ENCODE measurements at places on chromosomes 16 and 17.

DNA sequence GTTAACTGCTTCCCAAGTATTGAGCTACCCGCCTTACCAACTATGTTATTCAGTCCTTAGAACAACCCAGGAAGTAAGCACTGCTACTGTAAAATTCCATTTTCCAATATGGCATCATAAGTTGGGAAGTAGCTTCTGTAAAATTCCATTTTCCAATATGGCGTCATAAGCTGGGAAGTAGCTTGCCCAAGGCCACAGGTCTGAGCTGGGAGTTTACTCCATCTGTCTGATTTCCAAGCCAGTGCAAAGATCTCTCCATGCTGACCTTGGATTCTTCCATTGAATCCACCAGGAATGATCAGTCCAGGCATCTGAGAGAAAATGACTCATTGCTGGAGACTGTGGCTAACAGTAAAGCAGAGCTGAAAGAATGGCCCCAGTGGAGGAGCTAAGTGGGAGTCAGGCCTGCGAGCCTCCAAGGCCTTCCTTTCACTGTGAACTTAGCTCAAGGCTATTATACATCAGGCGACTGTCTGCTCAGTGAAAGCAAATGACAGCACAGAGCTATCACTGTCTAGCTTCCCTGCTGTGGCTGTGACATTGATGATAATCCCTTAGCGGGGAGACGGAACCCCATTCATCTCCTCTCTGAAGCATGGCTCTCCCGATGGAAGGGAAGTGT lies 430.4 kb downstream of the HAPSTR1 start:
- no peak for DNase-seq

- no peak for DNase-seq
These were observed 26.1 kb upstream of the ST6GALNAC2 start for GRCh38 chr17:76611758-76612157.

DNA sequence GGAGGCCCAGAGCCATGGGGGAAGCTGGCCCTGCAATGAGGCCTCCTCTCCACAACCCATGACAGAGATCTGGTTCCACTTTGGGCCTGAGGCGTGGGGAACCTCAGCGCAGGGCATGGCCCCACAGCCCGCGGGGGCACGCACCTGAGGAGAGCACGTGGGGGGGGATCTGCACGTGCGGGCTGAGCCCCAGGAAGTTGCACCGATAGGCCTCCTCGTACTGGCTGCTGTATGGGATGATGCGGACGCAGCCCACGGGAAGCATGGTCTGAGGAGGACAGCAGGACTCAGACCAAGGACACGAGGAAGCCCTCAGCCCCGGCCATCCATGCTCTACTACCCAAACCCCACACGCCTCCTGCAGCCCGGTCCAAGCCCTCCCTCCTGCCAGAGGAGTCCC lies 10.1 kb upstream of the PLD6 start:
- DNase-seq, result no peak

DNA sequence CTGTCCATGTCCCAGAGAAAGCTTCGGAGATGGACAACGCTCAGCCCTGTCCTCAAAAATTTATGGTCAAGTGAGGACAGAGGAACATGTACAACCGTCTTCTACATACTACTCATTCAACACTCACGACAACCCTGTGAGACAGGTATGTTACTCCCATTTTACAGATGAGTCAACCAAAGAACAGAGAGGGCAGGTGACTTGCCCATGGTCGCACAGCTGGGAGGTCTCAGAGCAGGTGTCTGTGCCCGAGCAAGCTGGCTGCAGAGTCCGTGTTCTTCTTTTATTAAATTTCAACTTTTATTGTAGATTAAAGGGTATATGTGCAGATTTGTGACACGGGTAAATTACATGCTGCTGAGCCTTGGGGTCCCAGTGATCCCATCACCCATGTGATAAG lies 5.8 kb upstream of the WFDC1 start:
- no peak for DNase-seq

- DNase-seq, result peak; percentile 90
These were observed 2.3 kb upstream of the MAP2K3 start for GRCh38 chr17:21282231-21282630.

GRCh38 chr16:88558457-88559442 lies 11.5 kb upstream of the ZC3H18 start:
- no peak for DNase-seq

DNA sequence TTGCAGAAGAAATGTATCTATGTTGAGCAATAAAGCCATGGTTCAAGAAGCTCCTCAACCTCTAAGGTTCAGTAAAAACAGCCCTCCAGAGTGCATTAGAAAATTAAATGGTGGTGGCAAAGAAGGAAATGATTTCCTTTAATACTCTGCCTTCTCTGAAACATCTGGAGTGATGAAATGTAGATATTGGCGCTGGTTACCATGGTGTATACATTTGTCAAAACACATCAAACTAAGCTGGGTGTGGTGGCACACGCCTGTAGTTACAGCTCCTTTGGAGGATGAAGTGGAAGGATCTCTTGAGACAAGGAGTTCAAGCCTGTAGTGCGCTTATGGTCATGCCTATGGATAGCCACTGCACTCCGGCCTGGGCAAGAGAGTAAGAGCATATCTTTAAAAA lies 6.0 kb downstream of the CAPNS2 start:
- no peak for DNase-seq

GRCh38 chr16:11203111-11203623 lies 52.8 kb downstream of the SOCS1 start:
- no peak for DNase-seq

- DNase-seq, result no peak
These were observed 314.2 kb downstream of the FOXL1 start for GRCh38 chr16:86892509-86892908.

DNA sequence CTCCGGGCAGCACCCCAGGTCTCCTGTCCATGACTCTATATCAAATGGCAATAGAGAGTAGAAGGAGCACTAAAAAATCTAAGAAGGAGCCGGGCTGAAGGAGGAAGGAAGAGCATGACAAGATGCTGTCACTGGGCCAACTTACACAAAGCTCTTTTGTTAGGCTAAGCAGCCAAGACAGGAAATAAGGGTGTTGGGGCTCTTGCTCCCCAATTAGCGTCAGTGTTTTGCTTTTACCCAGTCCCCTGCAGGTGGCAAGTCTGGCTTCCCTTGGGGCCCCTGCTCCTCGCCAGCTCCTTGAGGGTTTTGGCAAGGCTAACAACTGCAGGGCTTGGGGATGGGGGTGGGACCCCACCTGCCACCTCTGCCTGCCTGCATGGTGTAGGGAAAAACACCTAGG lies 120.5 kb downstream of the CCT6B start:
- DNase-seq, result no peak

- DNase-seq, result no peak
These were observed 34.1 kb upstream of the MMP2 start for GRCh38 chr16:55444754-55445485.

DNA sequence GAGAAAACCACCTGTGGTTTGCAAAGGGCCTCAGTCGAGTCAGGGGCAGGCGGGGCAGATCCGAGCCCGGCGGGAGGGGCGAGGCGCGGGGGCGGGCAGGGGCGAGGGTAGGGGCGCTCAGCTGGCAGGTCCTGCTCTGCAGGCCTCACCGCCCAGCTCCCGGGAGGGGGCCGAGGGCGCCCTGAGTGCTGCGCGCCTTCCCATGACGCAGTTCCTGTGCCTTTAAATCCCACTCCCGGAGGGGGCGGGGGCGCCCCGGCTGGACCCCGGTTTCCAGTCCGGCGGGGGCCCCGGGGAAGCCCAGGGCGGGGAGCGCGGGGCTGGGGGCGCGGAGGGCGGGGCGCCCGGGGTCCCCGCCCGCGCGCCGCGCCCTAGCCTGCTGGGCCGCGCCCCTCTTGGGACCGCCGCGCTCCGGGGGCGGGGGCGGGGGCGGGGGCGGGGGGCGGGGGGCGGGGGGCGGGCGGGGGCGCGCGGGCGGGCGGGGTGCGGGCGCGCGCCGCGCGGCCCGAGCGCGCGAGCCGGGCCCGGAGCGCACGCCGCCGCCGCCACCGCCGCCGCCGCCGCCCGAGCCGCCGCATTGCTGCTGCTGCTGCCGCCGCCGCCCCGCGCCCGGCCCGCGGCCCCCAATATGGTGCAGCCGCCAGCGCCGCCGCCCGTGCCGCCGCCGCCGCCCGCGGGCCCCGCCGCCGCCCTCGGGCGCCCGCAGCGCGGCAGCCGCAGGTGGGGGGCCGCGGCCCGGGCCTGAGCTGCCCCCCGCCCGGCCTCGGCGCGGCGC lies at the start of gene JPH3:
Gene JPH3 (plus strand): TSS at position 508 of the 775 bp plus-strand sequence. CDS start 639 bp downstream, outside the sequence.
- DNase-seq, result no peak

GRCh38 chr16:1991135-1991551 lies 1.4 kb downstream of the SYNGR3 start:
- no peak for DNase-seq
